RCC 7860 (cell line): ENCODE measurements at places on chromosomes 4 and X.

- DNase-seq, result no peak
Observed at GRCh38 chr4:180150818-180151217, 2092.4 kb upstream of the TENM3 start.

- no peak for DNase-seq
Observed at GRCh38 chr4:6965329-6965728, 55.7 kb downstream of the TBC1D14 start.

DNA sequence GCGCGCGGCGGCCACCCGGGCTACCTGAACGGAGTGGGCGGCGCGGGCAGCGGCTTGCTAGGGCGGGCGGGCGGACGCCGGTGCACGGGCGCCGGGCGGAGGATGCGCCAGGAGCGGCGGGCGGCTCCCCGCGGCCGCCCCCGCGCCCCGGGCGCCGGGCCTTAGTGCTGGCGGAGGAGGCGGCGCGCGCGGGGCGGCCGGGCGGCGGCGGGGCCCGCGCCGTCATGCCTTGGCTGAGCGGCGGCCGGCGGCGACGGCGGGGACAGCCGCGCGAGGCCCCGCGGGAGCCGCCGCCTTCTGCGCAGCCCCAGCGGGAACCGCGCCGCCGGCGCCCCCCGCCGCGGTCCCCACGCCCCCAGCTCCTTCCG is 48.2 kb downstream of the CLDN34 start:
- no peak for DNase-seq

- DNase-seq, result no peak
Observed at GRCh38 chrX:13293700-13294099, 26.2 kb downstream of the ATXN3L start.

DNA sequence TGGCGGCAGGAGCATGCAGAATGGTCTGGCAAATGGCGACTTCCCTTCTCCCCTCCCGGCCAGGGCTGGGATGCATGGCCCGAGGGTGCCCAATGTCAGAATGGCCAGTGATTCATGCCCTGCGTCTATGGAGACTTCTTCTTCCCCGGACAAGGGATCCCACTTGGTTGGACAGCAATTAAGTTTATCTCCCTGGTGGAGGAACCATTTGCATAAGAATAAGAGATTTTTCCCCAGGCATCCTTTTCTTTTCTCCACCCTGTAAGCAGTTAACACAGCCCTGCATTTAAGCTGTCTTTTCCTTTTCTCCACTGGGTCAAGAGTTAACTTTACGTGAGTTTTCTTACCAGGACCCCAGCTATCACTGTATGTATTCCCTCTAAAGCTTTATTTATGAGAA is 856.6 kb downstream of the GLUD2 start:
- no peak for DNase-seq

- DNase-seq, result no peak
Observed at GRCh38 chrX:102744307-102744706, 23.8 kb downstream of the GPRASP3 start.

DNA sequence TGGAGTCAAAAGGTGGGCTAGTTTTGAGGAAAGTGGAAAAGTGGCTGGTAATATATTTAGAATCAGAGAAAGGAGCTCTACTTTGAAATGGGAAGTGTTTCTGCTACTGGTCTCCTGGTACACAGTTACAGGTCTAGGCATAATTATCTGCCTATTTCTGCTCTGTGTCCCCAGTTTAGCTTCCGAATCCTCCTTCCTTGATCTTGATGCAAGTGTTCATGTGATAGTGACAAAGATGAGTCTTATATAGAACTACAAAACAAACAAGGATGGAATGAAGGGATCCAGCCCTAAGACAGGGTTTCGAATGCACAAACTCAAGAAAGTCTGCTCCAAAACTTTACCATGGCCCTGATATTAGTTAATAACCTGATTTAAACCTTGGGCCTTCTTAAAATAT is 580.2 kb downstream of the INPP4B start:
- DNase-seq, result no peak

- DNase-seq, result no peak
Observed at GRCh38 chr4:135732448-135732847, 1530.9 kb upstream of the PABPC4L start.

- no peak for DNase-seq
Observed at GRCh38 chr4:14868426-14869395, 133.6 kb upstream of the CPEB2 start.
